ENCODE measurements at places on chromosomes 1 and 21.

DNA sequence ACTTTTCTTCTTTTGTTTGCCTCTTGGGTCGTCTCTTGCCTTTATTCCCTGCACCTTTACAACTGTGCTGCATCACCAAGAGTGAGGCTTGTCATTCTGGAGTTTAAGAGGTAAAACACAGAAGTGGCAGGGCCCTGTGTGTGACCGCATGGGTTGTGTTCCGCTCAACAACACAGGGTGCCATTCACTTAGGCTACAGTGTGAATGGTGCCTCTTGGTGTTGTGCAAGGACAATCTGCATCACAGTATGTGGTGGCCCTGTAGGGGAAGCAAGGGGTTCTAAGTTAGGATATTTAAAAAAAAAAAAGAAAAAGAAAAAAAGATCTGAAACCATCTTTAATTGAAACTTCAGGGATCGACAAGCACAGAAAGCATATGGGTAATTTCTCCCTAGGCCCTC is 38.2 kb downstream of the BRINP2 start:
- DNase-seq, result no peak

DNA sequence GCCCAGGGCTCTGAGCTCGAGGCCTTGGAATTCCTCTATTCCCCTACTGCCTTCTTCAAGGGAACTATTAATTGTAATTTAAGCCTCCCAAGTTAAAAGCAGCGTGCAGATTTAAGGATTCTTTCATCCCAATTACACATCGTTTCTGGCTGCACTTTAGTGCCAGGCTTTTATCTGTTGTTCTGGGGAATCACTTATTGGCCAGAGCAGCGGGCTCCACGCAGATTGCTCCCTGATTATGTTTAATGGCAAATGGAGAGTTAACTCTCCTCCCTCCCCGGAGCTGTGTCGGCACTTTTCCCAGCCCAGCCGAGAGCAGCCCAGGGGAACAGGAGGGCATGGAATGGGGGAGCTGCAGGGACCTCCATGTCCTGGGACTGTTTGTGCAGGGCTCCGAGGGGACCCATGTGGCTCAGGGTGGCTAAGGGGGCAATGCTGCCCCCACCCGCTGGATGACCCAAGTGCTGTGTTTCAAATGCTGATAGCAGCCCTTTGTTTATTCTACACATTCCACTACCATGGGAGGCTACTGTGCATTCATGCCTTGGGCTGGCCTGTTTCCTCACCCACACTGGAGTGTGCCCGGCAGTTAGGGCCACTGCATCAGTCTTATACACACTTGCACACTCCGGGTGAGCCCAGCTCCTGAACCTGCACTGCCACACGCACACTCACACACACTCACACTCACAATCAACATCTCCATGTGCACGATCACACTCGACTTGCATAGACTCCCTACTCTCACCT is 93.3 kb upstream of the POU3F1 start:
- DNase-seq, result peak; percentile 36

GRCh38 chr1:66397192-66397591 is 136.8 kb upstream of the SGIP1 start:
- no peak for DNase-seq

- DNase-seq, result peak; percentile 17
Observed at GRCh38 chr21:46011267-46011967, 29.8 kb downstream of the COL6A1 start.

- no peak for DNase-seq
Observed at GRCh38 chr1:15029036-15029435, 124.5 kb upstream of the TMEM51 start.

DNA sequence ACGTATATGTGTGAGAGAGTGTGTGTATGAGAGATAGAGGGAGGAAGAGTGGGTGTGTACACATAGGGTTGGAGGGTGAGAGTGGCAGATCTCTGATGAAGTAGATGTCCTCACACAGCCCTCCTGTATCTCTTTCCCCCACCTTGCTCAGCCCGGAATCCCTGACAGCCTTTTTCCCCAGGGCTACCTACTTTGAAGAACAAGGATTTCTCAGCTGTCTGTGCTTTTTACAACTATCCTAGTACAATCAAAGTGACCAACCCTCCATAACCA is 29.1 kb upstream of the CADM3 start:
- DNase-seq, result no peak

DNA sequence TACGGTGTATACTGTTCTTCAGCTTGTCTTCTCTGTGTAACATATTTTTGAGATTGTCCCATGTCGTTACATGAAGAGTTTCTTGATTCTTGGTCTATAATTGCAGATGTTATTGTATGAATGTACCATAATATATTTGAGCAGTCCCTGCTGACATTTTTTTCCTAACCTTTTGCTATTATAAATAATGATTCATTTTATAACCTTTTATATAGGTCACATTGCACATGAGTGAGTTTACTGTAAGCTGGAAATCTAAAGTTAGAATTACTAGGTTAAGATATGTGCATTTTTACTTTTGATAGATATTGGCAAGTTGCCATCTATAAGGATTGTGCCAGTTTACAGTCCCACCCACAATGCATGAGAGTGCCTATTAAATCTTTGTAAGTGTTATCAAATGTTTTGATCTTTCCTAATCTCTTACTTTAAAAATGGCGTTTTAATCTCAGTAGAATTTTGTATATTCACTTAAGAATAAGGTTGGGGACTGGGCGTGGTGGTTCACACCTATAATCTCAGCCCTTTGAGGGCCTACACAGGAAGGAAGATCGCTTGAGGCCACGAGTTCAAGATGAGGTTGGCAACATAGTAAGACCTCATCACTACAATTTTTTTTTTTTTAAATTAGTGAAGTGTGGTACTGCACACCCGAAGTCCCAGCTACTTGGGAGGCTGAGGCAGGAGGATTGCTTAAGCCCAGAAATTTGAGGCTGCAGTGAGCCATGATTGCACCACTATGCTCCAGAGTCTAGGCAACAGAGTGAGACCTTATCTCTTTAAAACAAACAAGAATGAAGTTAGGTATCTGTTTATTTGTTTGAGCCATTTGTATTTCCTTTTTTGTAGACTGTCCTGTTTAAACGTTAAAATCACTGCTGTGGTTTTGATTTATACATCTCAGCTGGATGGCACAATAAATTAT is 36.5 kb downstream of the ZMYM1 start:
- DNase-seq, result no peak

- no peak for DNase-seq
Observed at GRCh38 chr1:235391874-235392273, 24.6 kb downstream of the TBCE start.
